NCI-H2029 treated with DMSO at 0.1 percent for 48 hours (cell line): ENCODE measurements at places on chromosomes 16 and 17.

DNA sequence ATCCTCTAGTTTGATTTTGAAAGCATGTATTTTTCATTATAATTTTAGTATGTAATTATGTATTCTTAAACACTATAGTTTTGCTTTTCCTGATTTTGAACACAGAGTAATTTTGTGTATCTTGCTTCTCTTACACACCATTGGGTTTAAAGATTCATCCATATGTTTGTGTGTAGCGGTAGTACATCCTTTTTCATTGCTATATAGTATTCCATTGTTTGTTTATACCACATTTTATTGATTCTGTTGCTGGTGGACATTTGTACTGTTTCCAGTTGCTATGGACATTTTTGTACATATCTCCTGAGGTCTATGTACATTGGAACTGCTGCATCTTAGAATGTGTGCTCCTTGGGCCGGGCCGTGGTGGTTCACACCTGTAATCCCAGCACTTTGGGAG is 20.5 kb upstream of the LASP1NB start:
- DNase-seq: no peak

DNA sequence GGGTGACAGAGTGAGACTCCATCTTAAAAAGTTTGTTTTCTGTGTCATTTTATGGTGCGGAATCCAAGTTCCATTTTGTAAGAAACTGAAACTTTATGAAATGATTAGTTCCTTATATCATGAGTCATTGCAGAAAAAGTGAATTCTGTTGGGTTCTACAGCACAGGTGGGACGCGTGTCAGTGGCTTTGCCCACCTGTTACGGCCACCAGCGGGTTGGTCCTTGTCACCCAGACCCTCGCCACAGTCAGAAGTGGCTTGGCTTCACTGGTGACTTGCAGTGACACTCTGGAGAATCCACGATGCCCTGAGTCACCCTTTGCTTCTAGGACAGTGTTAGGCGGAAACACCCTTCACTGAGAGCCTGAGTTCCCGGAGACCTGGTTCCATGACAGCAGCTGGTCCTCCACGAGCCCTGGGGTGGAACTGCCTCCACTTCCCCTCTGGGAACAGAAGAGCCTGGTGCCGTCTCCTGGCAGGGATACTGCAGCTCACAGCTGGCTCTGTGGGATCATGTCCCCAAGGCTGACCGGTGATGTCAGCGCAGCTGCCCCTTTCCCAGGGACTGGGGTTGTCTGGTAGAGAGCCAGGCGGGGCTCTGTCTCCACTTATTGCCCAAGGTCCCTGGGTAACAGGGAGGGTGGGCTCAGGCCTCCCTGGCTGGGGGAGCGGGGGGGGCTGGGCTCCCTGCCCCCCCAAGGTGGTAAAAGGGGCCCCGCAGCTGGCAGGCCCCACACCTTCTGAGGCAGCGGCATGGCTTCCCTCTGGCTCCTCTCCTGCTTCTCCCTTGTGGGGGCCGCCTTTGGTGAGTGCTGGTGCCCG is at the start of gene CTRB1:
CTRB1 (plus strand) TSS at position 733 of the 821 bp plus-strand sequence; CDS start at position 753, 20 bp downstream.
- no peak for DNase-seq

DNA sequence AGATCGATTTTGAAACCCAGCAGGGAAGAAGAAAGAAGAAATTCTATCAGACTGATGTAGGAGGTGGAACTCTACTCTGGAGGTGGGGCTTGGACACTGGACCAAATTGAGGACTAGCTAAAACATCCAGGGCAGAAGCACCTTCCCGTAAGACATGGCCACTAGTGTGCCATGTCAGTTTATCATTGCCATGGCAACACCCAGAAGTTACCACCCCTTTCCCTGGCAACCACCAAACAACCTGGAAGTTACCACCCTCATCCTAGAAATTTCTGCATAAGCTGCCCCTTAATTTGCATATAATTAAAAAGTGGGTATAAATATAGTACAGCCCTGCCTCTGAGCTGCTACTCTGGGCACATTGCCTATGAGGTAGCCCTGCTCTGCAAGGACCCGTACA is 66.7 kb downstream of the NACA2 start:
- DNase-seq: no peak

GRCh38 chr17:67218385-67218950 is 26.5 kb downstream of the HELZ start:
- DNase-seq: no peak

- no peak for DNase-seq
Observed at GRCh38 chr16:75590920-75591843, 25.0 kb downstream of the GABARAPL2 start.

- DNase-seq: no peak
Observed at GRCh38 chr16:56643080-56643778, 4.8 kb downstream of the MT1A start.

- no peak for DNase-seq
Observed at GRCh38 chr16:28280881-28281836, 11.2 kb upstream of the SBK1 start.

GRCh38 chr17:27531469-27531961 is 75.3 kb downstream of the KSR1 start:
- no peak for DNase-seq

DNA sequence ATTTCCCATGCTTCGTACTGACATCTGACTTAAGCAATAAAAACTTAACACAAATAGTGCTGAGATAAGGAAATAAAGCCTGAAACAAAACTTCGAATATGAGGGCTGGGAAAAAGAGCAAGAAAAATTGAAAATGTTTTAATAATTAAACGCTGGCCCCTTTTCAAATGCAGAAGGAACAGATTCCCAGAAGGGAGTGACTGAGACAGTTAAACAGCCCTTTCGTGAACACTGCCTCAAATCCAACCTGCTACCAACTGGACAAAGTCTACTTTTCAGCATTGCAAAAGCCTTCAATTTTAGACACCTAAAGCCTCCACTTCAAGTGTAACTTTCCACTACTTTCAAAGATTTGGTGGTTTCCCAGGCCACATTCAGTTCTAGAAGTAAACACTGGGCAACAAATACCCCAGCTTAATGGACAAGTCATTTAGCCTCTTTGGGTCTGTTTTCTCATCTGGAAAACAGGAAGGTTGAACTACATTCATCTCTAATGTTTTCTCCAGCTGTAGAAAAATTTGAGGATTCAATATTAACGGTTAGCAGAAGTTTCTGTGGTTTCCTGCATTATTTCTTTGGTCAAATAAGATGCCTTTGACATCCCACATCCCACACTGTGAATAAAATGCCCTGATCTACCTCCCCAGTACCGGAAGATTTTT is 11.8 kb downstream of the RFFL start:
- no peak for DNase-seq

- DNase-seq: no peak
Observed at GRCh38 chr17:16976725-16977550, 5.0 kb upstream of the TNFRSF13B start.

DNA sequence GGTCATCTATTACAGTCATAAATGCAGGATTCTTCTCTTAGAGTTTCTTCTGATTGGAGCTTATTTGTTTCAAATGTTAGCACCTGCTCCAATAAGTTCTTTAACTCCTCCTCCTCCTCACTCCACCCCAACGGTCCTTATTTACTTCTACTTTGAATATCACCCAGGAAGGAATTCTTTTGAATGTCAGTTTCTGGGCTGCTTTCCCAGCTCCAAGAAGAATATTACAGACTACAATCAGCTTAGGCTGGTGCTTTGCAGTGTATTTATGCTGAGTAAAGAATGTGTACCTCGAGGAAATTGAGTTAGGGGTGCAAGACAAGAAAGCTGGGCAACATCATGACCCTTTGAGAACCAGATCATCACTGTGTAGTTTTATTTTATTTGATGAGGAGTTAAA is 30.8 kb downstream of the MAP3K3 start:
- DNase-seq: no peak

GRCh38 chr17:50899005-50899460 is 32.9 kb upstream of the TOB1 start:
- no peak for DNase-seq

- DNase-seq: no peak
Observed at GRCh38 chr17:70956726-70957125, 787.4 kb downstream of the KCNJ2 start.

- DNase-seq: no peak
Observed at GRCh38 chr17:39264119-39264518, 38.4 kb upstream of the STAC2 start.

GRCh38 chr17:2025220-2025621 is at the start of gene RTN4RL1:
Gene RTN4RL1, minus strand, starts transcription at chr17:2025334. Its CDS starts 469 bp downstream, at chr17:2024865.
- no peak for DNase-seq

DNA sequence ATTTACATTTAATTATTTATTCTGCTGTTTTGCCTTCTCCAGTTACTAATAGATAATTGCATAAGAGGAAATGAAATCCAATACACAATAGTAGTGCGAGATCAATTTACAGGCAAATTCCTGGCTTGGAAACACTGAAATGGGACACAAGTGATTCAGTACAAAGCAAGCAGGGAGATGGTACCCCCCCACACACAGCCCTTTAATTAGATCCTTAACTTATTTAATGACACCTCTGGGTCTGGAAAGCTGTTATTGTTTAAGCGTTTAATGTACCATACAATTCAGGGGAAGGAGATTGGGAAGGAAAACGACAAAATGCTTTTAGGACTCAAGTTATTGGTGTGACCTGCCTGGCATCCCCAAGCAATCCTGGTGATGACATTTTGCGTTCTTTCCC is 318.2 kb downstream of the NPIPA8 start:
- DNase-seq: no peak

DNA sequence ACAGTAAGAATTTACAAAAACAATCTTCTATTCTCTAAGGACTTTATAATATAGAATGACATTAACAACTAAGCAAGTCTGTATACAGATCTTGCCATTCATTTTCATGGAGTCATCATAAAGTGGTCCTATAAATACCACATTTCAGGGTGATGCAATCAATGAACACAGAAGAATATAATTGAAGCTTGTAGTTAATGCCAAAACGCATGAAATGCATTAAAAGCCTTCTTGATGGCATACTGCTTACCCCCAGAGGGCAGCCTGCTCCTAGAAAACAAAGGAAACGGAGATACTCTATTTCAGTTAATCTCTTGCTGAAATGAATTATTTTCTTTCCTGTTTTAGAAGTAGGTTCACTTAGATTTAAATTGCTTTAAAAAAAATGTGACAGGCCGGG is 45.2 kb upstream of the STAC2 start:
- no peak for DNase-seq

DNA sequence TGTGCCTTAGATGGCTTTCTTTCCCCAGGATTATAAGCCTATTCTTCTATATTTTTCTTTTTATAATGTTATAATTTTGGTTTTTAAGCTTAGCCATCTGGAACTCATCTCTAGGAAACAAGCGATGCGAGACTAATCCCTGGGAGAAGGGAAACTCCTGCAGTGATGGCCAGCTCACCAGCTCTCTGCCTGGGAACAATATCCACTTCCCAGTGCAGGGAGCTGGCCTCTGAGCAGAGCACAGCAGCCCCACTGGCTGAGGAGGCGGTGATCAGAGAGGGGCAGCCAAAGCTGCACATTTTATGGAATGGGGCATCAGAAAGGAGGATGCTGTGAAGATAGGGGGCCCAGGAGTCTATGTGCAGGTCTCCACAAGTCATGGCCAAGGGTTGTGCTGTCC is 183.3 kb downstream of the LGALS9B start:
- DNase-seq: no peak
